Left colon (tissue), 2 donors: ENCODE measurements at places on chromosomes 13 and 19.

- no peak for DNase-seq
Observed at GRCh38 chr13:112833551-112834257, 135.3 kb upstream of the MCF2L start.

GRCh38 chr19:31307071-31307669 lies 42.1 kb downstream of the TSHZ3 start:
- no peak for DNase-seq

DNA sequence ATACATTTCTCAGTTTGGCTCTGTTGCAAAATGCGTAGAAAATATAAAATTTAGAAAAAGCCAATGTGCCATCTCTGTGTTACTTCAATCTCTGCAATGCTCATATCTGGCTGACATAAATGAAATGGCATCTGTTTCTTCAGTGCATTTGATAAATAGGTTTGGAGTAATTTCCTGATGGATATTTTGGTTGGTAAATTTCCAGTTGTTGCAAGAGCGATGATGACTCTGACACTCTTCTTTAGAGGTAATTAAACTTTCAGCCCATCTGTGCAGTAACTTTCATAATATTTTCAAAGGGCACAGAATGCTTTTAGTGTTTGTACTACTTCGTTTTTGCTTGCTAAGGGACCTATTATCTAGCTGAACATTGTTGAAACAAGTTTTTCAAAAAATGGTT lies 1286.4 kb downstream of the PCDH9 start:
- no peak for DNase-seq

DNA sequence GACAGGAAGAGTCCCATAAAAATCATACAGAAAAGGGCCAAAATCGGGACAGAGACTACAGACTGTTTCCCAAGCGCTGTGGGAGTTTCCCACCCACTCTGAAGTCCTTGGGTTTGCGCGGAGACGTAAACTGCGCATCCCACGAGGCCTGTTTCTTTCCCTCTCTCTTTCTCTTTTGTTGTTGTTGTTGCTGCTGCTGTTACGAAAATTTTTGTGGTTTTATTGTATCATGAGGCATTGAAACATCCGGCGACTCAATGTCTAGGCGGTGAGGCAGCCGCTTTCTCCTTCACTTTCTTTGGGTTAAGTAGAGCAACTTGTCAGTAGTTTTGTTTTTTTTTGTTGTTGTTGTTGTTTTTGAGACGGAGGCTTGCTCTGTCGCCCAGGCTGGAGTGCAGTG lies 1.6 kb upstream of the PPP1R12C start:
- no peak for DNase-seq

DNA sequence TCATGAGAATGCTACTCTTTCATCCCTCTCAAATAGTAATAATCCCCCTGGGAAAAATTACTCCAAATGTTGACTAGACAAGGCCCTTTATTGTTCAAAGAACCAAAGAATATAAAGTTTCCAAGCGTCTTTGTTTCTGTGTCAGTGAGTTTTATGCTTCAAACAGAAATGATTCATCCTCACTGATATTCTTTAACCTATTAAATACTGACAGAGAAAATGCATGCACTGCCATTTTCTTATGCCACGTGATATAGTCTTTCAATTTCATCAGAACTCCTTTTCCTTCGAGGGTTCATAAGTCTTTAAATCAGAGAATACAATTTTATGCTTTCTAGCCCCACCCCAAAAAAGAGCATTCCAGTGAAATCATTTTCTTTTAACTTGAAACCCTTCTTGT lies 211.6 kb downstream of the SHISA2 start:
- DNase-seq: no peak

DNA sequence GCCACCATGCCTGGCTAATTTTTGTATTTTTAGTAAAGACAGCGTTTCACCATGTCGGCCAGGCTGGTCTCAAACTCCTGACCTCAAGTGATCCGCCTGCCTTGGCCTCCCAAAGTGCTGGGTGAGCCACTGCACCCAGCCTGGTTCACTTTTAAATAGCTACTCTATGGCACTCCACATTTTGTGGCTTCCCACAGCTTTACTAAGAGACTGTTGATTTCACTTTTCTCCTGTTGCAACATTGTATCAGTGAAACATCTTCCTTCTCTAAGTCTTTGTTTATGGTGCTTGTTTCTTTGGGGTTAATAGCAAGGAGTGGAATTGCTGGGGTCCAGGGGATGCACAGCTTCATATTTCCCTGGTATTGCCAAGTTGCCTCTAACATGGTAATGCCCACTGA lies 12.3 kb downstream of the TMEM38A start:
- no peak for DNase-seq
